ENCODE measurements at places on chromosomes 6 and 20.

DNA sequence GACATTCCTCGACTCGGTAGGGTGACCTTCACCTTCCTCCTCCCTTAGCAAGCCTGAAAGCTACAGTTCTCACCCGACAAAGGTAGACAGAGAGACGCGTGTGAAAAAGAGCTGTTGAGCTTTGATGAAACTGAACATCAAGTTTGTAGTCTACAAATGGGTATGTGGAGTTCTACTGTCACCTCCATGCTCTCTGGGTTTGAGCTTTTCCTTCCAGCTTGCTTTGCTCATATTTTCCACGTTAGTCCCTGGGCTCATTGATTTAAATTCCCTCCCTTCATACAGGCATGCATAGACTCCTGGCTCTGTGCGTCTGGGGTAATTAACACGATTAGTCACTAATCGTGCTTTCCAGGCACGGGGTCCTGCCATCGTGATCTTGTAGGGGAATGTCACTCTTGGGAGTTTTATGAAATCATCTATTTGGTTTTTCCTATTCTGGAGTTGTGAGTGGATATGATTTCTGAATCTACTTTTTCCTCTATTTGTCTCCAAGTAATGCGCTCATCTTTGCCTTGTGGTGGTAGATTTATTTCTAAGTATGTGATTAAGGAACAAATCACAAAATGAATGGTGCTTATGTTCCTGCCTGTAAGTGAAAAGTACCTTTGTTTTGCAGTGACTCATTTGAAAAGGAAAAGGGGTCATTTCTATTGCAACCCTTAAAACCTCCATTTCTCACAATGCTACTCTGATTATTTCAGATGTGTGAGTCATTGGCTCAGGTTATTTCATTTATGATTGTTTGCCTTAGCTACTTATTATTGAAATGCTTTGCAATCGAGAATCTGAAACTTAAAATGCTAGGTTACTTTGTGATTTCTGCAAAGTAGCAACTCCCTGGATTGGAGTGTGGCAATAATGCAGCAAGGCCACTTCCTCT lies 154.6 kb downstream of the ZDHHC14 start:
- H3K36me3 ChIP-seq = no peaks in the 10 kb centered on the region
- no peak overlapping the region for H3K4me3 ChIP-seq

- H3K4me3 ChIP-seq = no peak overlapping the region
- no peaks in the 10 kb centered on the region for H3K27me3 ChIP-seq
- H3K27ac ChIP-seq = no peak overlapping the region
- no peaks in the 10 kb centered on the region for H3K36me3 ChIP-seq
- DNase-seq = no peak
- H3K4me1 ChIP-seq = no peaks in the 10 kb centered on the region
Observed at GRCh38 chr6:74651948-74652842, 553.7 kb downstream of the COL12A1 start.

DNA sequence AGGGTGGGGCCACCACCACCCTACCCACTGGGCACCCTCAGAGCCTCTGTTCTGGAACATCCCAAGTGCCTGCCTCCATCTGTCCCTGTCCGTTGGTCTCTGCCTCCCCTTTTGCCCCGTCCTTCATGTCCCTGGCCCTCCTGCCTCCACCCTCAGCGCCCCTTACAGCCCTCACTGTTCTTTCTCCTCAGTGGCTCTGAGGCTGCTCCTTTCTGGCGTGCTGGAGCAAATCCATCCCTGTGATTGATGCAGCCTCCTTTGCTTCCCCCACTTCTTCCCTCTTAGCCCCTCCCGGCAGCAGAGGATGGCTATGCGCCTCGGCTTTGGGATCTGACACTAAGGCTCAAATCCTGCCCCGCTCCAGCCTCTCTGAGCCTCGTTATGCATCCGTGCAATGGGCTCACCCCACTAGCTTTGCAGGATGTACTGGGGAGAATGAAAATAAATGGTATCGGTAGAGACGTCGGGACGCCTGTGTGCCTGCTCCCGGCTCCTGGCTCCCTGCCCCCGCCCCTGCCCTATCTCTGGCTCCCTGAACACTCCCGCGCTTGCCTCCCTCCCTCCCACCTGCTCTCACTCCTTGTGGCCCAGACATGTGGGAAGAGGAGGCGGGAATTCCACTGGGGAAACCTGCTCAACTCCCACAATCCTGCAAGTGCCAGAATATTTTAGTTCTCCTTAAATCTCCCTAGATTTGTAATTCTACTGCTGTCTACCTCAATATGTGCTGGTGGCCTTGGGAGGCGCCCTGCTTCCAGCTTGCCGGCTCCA lies 13.1 kb downstream of the VSTM2L start:
- H3K4me3 ChIP-seq = no peak overlapping the region
- peaks cover 5% of the 10 kb centered on the region for H3K27me3 ChIP-seq
- no peak overlapping the region for H3K27ac ChIP-seq
- no peaks in the 10 kb centered on the region for H3K36me3 ChIP-seq
- DNase-seq = no peak
- H3K4me1 ChIP-seq = peaks cover 3% of the 10 kb centered on the region

DNA sequence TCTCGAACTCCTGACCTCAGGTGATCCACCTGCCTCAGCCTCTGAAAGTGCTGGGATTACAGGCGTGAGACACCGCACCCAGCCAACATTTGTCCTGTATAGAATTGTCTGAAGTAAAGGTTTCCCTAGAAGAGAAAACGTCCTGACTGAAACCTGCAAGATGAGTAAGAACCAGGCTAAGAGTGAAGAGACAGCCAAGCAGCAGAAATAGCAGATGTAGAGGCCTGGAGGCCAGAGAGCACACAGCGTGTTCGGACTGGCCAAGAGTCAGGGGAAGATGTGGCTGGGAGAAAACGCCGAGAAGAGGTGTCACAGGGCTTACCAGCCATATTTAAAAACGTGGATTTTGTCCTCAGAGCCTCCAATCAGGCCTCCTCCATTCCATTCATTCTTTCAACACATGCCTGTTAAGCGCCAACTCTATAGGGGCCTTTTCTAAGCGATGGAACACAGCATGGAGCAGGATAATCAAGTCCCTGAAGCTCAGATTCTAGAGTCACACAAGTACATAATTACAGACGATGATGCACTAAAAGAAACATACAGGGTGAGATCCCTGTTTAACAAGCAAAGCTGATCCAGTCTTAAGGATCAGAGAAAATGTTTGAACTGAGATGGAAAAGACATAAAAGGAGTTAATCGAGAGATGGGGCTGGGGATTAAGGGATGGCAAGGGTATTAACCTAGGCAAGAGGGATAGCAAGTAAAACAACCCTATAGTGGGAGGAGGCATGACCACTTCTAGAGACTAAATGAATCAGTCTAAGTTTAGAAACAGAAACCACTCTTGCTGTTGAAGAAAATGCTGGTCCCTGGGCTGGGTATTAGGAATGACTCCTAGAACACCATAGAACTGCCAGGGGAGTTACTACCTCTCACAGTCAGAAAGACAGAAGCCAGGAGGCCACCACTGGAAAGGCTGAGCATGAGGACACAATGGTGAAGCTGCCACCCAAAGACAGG lies 4.8 kb downstream of the ZCCHC3 start:
- no peak overlapping the region for H3K4me3 ChIP-seq
- DNase-seq = no peak
- H3K36me3 ChIP-seq = no peaks in the 10 kb centered on the region
